CD8-positive, alpha-beta memory T cell (primary cell): ENCODE measurements at places on chromosomes 5 and 9.

DNA sequence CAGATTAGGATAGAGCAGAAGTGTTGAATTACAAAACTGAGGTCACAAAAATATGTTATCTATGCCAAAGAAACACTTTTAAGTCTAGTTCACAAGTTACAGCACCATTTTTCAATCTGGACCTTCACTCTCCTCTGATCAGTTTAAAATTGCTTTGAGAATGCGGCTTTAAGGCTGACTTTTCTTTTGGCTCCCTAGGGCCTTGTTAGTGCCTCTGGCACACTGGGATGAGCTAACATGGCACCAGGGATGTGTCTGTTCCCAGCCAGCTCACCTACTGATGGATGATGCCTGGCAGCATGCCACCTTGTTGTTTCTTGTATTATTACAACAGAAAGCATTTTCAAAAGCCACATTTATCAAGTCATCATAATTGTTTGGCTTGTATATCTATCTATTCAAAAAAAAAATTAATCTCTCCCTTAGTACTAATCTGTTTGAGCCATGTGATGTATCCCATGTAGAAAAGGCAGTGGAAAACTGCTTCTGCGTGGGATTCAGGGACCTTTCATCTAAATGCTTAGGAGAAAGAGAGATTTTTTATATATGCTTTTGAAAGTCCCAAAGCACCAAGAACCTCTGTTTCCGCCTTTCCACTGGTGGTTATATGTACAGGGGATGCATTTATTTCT lies 46.6 kb downstream of the ADAMTSL1 start:
- no peak for DNase-seq
- H3K36me3 ChIP-seq, result no peaks in the 10 kb centered on the region
- no peak overlapping the region for H3K4me3 ChIP-seq
- H3K4me1 ChIP-seq, result no peaks in the 10 kb centered on the region
- no peak overlapping the region for H3K27ac ChIP-seq
- no peaks in the 10 kb centered on the region for H3K27me3 ChIP-seq

DNA sequence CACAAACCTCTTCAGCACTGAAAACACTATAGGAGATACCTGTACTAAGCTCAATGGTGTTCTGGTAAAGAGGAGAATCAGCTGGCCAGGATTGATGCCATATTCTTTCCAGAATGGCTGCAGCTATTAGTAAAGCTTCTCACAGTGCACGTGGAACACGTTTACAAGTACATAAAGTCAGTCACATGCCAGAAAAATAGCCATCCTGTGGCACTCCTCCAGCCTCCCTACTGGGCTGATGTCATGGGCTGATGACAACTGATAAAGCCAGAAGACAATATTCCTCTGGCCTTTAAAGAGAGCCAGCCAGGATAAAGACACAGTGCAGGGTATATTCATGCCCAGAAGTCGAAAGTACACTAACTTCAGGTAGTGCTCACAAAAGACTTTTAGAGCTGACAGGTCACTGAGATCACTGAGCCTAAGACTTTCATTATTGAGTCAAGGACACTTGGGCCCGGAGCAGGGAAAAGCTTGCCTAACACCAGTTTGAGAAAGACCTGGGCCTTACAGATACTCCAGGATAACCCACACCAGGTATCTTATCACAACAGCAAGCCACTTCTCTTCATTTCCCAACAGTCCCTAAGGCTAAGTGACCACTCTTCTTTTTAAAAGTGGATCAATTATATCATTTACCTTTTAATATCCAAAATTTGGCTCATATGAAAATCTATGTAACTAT lies 29.4 kb downstream of the ABITRAM start:
- no peak overlapping the region for H3K27ac ChIP-seq
- no peak for DNase-seq
- no peak overlapping the region for H3K4me3 ChIP-seq
- H3K36me3 ChIP-seq, result no peaks in the 10 kb centered on the region
- H3K4me1 ChIP-seq, result no peaks in the 10 kb centered on the region

GRCh38 chr9:2622461-2623287 lies 1.1 kb downstream of the VLDLR start:
- no peaks in the 10 kb centered on the region for H3K36me3 ChIP-seq
- H3K4me3 ChIP-seq, result peak overlapping the region; percentile 22
- H3K27me3 ChIP-seq, result peaks cover 15% of the 10 kb centered on the region
- peaks cover 7% of the 10 kb centered on the region for H3K4me1 ChIP-seq
- no peak for DNase-seq

- H3K27me3 ChIP-seq, result no peaks in the 10 kb centered on the region
- no peak overlapping the region for H3K27ac ChIP-seq
- no peak for DNase-seq
- no peaks in the 10 kb centered on the region for H3K4me1 ChIP-seq
- no peaks in the 10 kb centered on the region for H3K36me3 ChIP-seq
- H3K4me3 ChIP-seq, result no peak overlapping the region
These were observed 663.2 kb upstream of the RGMB start for GRCh38 chr5:98110282-98110691.

DNA sequence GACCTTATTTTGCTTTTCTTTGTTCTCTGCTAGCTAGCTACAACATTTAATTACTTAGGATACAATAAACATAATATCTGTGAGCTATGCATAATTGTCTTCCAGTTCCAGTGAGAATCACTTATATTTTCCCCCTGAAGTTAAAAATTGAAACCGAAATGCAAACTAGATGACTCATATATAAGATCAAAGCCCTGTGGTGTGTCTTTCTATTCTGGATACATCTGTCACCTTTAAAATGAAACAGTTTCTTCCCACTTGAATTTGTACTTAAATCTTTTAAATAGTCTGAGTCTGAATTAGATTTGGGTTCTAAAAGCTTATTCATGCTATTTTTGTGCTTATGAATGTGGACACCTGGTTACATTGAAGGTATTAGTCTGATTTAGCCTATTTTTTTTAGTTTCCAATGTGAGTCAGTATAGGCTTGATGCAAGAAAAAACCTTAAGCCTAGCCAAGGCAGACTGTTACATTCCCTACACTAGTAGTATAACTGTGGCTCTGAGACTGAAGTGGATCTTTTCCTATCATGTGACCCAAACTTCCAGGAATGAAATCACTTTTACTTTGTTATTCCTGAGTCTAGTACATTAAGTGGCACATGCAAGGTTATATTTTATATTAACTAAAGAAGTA lies 703.5 kb upstream of the RGMB start:
- no peaks in the 10 kb centered on the region for H3K4me1 ChIP-seq
- no peak overlapping the region for H3K4me3 ChIP-seq
- no peak overlapping the region for H3K27ac ChIP-seq
- H3K27me3 ChIP-seq, result no peaks in the 10 kb centered on the region
- H3K36me3 ChIP-seq, result no peaks in the 10 kb centered on the region
- DNase-seq, result no peak

GRCh38 chr9:35729101-35729500 lies 2.9 kb downstream of the TLN1 start:
- H3K36me3 ChIP-seq, result peaks cover 14% of the 10 kb centered on the region
- H3K4me1 ChIP-seq, result peaks cover 67% of the 10 kb centered on the region

- H3K4me1 ChIP-seq, result peaks cover 13% of the 10 kb centered on the region
- no peak for DNase-seq
- no peaks in the 10 kb centered on the region for H3K36me3 ChIP-seq
- H3K27ac ChIP-seq, result no peak overlapping the region
- no peaks in the 10 kb centered on the region for H3K27me3 ChIP-seq
- no peak overlapping the region for H3K4me3 ChIP-seq
These were observed 2.6 kb upstream of the LCN2 start for GRCh38 chr9:128146591-128147120.

DNA sequence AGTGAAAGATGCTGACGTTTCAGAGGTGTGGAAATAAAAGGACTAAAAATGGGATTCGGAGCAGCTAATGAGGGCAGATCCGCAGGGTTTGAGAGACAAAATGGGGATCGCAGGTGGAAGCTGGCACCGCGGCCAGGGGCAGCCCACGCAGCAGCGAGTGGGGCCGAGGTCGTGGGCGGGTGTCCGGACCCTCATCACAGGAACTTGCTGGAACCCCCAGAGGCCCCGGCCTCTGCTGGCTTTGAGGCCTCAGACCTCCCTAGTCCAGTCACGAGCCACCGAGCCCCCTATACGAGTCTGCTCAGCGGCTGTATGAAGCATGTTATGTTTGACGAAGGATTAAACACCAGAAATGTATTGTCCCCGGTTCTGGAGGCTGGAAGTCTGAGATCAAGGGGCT lies 45.8 kb upstream of the FCN1 start:
- H3K27me3 ChIP-seq, result no peaks in the 10 kb centered on the region
- H3K36me3 ChIP-seq, result no peaks in the 10 kb centered on the region
- H3K27ac ChIP-seq, result no peak overlapping the region
- no peak overlapping the region for H3K4me3 ChIP-seq

GRCh38 chr9:70506159-70506558 lies 91.7 kb upstream of the KLF9 start:
- no peaks in the 10 kb centered on the region for H3K4me1 ChIP-seq
- no peak for DNase-seq
- H3K4me3 ChIP-seq, result no peak overlapping the region
- no peaks in the 10 kb centered on the region for H3K36me3 ChIP-seq

DNA sequence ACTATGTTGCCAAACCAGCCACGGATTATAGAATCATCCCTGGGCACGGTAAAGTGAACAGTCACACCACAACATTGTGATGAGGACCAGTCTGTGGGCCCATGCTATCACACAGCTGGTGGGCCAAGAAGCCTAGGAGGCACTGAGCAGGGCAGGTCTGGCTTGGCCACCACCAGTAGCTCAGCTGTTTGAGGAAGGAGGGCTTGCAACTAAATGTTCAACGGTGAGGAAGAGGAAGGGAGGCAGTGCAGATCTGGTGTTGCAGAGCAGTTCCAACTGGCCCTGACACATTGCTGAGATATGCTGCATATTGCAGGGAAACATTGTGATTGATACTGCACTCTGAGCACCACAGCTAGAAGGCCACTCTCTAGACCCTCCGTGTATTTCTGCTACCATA lies 77.9 kb upstream of the ATG10 start:
- H3K4me3 ChIP-seq, result no peak overlapping the region
- DNase-seq, result no peak
- H3K27me3 ChIP-seq, result no peaks in the 10 kb centered on the region
- no peaks in the 10 kb centered on the region for H3K4me1 ChIP-seq

DNA sequence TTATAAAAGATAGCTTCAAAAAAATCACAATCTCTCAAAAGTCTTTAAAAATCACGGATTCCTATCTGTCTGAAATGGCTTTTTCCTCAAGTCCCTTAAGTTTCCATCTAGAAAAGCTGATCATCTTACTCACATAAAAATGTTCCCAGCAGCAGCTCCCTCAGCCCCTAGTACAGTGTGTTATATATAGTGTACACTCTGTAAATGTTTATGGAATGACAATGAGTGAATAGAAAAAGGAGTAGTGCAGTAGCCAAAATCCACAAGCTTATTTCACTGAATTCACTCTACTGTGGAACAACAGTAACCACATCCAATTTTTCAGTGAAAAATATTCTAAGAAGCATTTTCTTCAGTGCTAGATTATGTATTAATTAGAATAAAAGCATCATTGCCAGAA lies 609.4 kb downstream of the DTWD2 start:
- H3K36me3 ChIP-seq, result no peaks in the 10 kb centered on the region
- H3K27me3 ChIP-seq, result no peaks in the 10 kb centered on the region
- H3K27ac ChIP-seq, result no peak overlapping the region
- H3K4me1 ChIP-seq, result no peaks in the 10 kb centered on the region
- DNase-seq, result no peak

DNA sequence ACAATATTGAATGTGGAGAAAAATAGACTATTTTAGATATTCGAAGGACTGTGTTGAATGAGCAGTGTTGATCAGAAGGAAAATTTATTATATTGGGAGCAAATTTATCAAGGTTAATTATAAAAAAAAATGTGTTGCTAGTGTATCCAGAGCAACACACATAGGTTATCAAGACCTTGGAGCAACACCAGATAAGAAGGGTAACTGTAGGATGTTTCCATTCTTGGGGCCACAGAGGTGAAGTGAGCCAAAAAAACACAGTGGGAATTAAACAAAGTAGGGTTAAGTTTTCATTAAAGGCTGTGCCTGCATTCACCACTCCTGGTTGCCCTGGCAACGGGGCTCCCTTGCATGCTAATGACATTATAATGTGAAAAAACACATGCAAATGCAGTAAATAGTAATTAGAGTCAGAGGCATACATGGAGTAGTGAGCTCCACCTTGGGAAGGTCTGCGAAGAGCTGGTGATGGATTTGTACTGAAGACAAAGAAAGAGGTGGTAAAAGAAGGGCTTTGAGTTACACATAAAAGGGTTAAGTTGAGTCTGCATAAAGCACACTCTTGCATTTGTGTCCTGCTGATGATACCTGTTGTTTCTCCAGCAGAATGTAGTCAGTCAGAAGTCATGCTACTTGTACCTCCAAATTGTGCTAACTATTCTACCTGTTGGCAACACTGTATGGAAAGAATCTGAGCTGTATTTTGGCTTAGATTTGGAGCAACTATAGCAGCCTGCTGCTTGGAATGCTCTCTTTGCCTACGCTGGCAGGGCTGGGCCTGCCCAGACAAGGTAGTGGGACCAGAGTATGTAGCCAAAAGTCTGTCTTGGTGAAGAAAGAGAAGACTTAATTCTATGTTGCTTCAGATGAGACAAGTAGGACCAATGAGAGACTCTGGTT lies 59.6 kb downstream of the ATG10 start:
- no peak overlapping the region for H3K4me3 ChIP-seq
- H3K27me3 ChIP-seq, result no peaks in the 10 kb centered on the region
- no peak for DNase-seq
- H3K27ac ChIP-seq, result no peak overlapping the region

GRCh38 chr5:111063709-111064322 lies 7.7 kb upstream of the TSLP start:
- H3K27me3 ChIP-seq, result peaks cover 13% of the 10 kb centered on the region
- no peak overlapping the region for H3K4me3 ChIP-seq
- H3K36me3 ChIP-seq, result no peaks in the 10 kb centered on the region

- no peaks in the 10 kb centered on the region for H3K27me3 ChIP-seq
- no peak overlapping the region for H3K4me3 ChIP-seq
- no peaks in the 10 kb centered on the region for H3K4me1 ChIP-seq
- peaks cover 81% of the 10 kb centered on the region for H3K36me3 ChIP-seq
- DNase-seq, result no peak
These were observed 51.0 kb downstream of the IARS1 start for GRCh38 chr9:92242260-92243136.
